ENCODE measurements at places on chromosomes 1 and 21.

- no peak for DNase-seq
Measured at GRCh38 chr1:111879081-111879480, 110.4 kb downstream of the KCND3 start.

GRCh38 chr1:66182551-66183178, 351.3 kb upstream of the SGIP1 start:
- no peak for DNase-seq

GRCh38 chr1:154567386-154568156, at the start of gene CHRNB2:
TSS of gene CHRNB2 (plus strand) at chr1:154567778. CDS start at chr1:154568045, 267 bp downstream.
- DNase-seq: peak; percentile 64

DNA sequence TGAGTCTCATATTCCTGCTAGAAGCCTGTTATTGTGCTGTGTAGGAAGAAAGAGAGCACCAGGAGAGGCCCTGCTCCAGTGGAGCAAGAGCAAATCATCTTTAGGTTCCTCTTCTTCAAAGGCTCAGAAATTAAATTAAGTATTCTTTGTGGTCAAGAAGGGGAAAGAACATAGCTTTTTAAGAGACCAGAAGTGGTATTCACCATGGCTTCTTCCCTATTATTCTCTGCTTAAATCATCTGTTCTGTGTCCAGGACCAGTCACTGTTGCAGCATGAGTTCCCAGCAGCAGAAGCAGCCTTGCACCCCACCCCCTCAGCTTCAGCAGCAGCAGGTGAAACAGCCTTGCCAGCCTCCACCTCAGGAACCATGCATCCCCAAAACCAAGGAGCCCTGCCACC, 1.1 kb downstream of the SPRR1B start:
- DNase-seq: no peak

GRCh38 chr1:83673312-83673711, 325.6 kb downstream of the TTLL7 start:
- no peak for DNase-seq

DNA sequence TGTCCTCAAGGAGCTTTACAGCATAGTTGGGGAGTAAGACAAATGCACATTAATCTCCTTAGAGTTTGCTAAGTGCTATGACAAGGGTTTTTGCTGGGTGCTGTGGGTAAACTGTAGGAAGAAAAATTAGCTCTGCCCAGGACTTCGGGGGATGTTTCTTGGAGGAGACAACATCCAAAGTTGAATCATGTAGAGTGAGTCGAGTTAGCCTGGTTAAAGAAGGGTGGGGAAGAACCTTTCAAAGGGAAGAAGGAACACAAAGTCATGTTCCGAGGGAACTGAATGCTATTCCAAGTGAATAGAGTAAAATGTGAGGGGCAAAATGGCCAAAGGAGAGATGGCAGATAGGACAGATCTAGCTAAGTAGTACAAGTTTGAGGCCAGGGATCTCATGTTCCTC, 17.1 kb downstream of the SPRTN start:
- DNase-seq: no peak

- no peak for DNase-seq
Measured at GRCh38 chr1:159752135-159752580, 28.6 kb upstream of the DUSP23 start.

- no peak for DNase-seq
Measured at GRCh38 chr1:66732407-66733166, 19.7 kb upstream of the DYNLT5 start.

GRCh38 chr1:112708489-112708888, 1.6 kb upstream of the RHOC start:
- DNase-seq: no peak

GRCh38 chr21:39000496-39000895, 182.8 kb downstream of the PSMG1 start:
- no peak for DNase-seq

GRCh38 chr1:70509996-70510876, 99.2 kb downstream of the CTH start:
- peak; percentile 74 for DNase-seq

DNA sequence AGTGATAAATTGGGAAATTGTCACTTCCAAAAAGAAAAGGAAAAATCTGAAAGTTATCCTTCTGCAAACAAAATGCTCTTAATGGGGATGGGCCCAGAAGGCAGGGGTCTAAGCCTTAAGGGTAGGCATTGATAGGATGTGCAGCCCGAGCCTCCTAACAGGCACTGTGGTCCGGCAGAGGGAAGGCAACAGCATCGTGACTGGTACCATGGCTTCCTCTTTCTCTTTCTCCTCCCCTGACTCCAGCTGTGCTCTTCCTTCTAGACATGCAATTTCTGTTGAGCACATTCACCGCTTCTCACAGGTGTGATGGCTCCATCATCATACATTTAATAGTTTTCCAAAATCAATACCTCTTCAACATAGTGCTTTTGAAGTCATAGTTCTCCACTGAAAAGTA, 91.5 kb downstream of the SELENOF start:
- DNase-seq: no peak

- no peak for DNase-seq
Measured at GRCh38 chr1:174938281-174939007, 61.3 kb upstream of the CACYBP start.

DNA sequence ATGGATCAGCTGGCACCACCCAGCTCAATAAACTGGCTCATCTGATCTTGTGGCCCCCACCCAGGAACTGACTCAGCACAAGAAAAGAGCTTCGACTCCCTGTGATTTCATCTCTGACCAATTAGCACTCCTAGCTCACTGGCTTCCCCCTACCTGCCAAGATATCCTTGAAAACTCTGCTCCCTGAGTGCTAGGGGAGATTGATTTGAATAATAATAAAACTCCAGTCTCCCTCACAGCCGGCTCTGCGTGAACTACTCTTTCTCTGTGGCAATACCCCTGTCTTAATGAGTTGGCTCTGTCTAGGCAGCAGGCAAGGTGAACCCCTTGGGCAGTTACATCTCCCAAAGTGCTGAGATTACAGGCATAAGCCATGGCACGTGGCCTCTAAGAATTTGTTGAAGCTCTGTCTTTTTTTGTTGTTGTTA, 11.8 kb upstream of the RHBDL2 start:
- DNase-seq: no peak

GRCh38 chr1:171127501-171127900, 36.8 kb downstream of the FMO3 start:
- DNase-seq: no peak

GRCh38 chr1:177246710-177247580, 76.2 kb downstream of the BRINP2 start:
- no peak for DNase-seq

DNA sequence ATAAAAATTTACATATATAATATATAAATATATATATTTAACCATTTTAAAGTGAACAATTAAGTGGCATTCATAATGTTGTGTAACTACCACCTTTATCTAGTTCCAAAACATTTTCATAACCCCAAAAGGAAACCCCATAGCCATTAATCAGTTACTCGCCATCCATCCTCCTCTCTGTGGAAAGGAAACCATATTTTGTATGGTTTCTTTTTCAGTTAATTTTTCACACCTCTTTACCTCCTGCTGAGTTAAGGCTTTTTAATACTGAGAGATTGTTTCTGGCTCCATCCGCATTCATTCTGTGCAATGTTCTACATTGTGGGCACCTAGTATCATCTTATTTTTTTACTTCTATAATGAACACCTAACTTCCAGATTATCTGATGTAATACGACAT, 512.1 kb downstream of the LMO4 start:
- DNase-seq: no peak

DNA sequence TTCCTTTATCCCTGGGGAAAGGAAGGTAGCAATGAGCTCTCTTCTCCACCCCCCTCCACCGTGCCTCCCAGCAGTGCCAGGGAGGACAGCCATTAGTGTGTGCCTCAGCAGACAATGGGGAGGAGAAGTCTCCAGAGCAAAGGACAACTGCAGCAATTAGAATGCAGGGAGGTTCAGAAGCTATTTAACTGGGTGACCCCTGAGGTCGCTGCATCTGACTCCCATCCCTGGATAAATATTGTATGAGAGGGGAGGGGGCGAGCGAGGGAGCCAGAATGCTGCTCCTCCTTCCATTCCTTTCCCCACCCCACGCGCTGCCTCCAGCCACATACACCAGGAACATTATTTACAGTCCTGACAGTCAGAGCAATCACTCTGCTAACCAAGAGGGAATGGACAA, 59.0 kb downstream of the ERI3 start:
- DNase-seq: no peak

- no peak for DNase-seq
Measured at GRCh38 chr1:110055493-110056284, 14.8 kb downstream of the ALX3 start.

GRCh38 chr1:39720094-39720999, 18.3 kb upstream of the PPIE start:
- peak; percentile 67 for DNase-seq

- no peak for DNase-seq
Measured at GRCh38 chr1:193109619-193110018, 4.4 kb upstream of the GLRX2 start.

DNA sequence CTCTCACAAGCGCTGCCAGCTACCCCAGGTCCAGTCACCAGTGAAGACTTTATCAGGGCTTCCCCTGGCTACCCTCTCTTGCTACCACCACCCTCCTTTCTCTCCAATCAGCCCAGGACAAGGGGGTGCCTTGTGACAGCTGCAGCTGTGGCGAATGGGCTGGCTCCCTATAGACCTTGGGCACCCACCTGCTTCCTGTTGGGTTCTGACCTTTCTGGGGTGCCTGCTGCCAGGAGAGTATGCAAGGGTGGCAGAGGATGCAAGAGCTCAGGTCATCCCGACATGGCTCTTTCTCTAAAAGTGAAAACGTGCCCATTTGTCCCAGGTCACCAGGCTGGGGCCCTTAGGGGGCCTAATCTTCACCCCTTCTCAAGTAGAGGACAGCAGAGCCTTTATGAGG, 6.6 kb downstream of the KLHDC8A start:
- DNase-seq: no peak

DNA sequence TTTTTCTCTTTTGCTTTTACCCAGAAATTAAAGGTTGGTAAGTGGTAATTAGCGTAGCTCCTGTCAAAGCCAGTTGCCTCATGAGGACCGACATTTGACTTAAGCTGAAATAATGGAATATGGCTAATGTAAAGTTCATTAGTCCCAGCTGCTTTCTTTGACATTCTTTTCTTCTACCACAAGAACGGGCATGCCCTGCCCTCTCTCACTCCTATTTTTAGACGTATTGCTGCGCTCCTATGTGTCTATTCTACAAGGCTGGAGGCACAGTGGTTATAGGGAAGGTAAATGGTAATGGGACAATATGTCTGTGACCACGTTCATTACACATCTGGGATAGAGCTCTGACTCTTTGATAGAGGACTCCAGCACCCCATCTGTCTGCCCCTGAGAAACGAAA, 6.8 kb downstream of the CORT start:
- no peak for DNase-seq
